ENCODE measurements at places on chromosomes 1 and 21.

- no peak for DNase-seq
These were observed 98.3 kb downstream of the ABCA4 start for GRCh38 chr1:94022471-94023189.

- peak; percentile 42 for DNase-seq
These were observed 26.2 kb downstream of the MPZL1 start for GRCh38 chr1:167747988-167748387.

- no peak for DNase-seq
These were observed 142.2 kb downstream of the LHX8 start for GRCh38 chr1:75276385-75276784.

DNA sequence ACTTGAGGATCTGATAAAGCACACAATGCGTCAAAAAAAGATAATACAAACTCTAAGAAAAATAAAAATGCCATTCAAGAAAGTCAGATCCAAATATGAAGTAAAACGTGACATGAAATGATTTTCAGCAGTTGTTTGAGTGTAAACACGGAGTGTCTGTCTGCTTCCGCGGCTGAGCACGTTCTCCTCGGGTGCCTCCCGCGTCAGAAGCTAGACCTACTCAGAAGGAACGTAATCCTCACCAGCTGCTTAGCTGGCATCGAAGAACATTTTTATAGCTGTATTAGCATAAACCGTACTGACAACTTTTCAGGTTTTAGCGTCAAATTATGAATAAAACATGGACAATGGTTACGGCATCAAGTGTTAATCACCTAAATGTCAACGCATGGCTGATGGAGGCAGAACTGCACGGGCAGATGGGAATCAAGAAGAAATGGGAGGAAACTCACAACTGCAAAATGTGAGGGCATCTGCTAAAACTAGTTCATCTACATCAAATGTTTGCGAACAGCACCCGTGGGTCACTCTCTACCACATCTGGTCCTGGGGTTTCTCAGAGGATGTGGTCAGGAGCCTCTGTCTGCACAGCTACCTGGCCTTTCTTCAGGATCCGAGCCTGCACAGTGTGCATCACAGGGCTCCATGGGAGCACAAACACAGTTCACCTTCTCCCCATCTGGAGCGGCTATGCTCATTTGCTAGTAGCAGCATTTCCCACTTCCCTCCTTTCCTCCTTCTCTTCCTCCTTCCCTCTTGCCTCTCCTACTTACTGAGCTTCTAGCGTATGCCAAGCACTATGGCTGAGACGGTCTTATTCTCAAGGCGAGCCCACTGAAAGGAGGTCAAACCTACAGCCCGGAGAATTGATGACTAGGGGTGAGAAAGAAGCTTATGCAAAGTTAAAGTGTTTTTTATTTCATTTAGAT lies 40.0 kb downstream of the RCAN1 start:
- DNase-seq, result no peak

GRCh38 chr1:227125929-227126545 lies 185.9 kb downstream of the COQ8A start:
- no peak for DNase-seq

GRCh38 chr21:38054334-38054733 lies 138.1 kb upstream of the KCNJ6 start:
- no peak for DNase-seq

- no peak for DNase-seq
These were observed 15.1 kb upstream of the RBM8A start for GRCh38 chr1:145942405-145942804.

DNA sequence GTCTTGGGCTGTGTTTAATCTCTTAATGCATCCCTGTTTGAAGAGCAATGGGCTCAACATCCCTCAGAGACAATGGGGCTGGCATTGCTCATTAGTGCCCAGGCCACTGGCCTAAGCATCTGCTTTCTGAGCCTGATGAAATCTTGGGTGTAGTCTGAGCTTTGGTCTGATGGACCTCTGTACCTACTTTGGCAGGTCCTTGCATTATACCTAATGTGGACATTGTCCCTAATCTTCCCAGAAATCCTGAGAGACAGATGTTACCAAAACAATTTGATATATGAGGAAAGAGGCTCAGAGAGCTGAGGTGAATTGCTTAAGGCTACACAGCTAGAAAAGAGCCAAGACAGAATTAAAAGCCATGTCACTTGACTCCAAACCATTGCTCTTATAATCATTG lies 95.0 kb downstream of the PTPRU start:
- no peak for DNase-seq

- no peak for DNase-seq
These were observed 200.4 kb downstream of the LYPLAL1 start for GRCh38 chr1:219374046-219374566.

DNA sequence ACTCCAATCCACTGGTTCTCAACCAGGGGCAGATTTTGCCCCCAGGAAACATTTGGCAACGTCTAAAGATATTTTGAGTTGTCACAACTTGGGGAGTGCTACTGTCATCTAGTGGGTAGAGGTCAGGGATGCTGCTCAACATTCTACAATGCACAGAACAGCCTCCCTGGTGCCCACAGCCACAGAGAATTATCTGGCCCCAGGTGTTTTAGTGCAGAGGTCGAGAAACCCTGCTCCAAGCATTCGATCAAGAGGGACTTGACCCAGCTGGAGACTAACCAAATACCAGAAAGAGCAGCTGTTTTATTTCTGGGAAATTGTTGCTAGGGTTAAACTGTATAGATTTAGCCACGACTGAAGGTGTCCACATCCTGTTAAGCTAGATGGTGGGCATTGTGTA lies 19.2 kb downstream of the CD247 start:
- peak; percentile 42 for DNase-seq

GRCh38 chr1:60583696-60584095 lies 498.7 kb upstream of the NFIA start:
- no peak for DNase-seq

GRCh38 chr1:48031676-48032075 lies 34.5 kb upstream of the TRABD2B start:
- no peak for DNase-seq

DNA sequence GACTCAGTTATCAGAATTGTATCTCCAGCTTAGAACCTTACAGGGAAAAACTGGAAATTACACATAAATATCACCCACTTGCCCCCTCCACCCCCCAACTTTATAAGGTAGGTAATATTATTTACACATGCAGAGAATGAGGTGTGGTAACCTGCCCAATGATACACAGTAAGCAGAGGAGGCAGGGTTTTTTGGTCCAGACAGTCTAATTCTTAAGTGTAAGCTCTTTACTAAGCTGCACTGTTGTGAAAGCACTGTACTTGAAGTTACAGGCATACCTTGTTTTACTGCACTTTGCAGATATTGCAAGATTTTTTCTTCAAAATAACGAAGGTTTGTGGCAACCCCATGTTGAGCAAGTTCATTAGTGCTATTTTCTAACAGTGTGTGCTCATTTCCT lies 24.8 kb upstream of the MYOCOS start:
- DNase-seq, result no peak

- no peak for DNase-seq
These were observed 221.5 kb downstream of the GRIK1 start for GRCh38 chr21:29718081-29718815.

- no peak for DNase-seq
These were observed 108.1 kb downstream of the MATN1 start for GRCh38 chr1:30615076-30615795.

- no peak for DNase-seq
These were observed 87.1 kb upstream of the TNR start for GRCh38 chr1:175830500-175830899.

- no peak for DNase-seq
These were observed 1.2 kb downstream of the GBP6 start for GRCh38 chr1:89364954-89365550.

GRCh38 chr1:32753532-32754316 lies 51.2 kb upstream of the SYNC start:
- peak; percentile 85 for DNase-seq

- no peak for DNase-seq
These were observed 21.3 kb upstream of the TARBP1 start for GRCh38 chr1:234500269-234500668.

GRCh38 chr1:18956193-18957135 lies at the start of gene IFFO2:
Gene IFFO2, minus strand, starts transcription at chr1:18956676. Its CDS starts 344 bp downstream, at chr1:18956332.
- peak; percentile 90 for DNase-seq

DNA sequence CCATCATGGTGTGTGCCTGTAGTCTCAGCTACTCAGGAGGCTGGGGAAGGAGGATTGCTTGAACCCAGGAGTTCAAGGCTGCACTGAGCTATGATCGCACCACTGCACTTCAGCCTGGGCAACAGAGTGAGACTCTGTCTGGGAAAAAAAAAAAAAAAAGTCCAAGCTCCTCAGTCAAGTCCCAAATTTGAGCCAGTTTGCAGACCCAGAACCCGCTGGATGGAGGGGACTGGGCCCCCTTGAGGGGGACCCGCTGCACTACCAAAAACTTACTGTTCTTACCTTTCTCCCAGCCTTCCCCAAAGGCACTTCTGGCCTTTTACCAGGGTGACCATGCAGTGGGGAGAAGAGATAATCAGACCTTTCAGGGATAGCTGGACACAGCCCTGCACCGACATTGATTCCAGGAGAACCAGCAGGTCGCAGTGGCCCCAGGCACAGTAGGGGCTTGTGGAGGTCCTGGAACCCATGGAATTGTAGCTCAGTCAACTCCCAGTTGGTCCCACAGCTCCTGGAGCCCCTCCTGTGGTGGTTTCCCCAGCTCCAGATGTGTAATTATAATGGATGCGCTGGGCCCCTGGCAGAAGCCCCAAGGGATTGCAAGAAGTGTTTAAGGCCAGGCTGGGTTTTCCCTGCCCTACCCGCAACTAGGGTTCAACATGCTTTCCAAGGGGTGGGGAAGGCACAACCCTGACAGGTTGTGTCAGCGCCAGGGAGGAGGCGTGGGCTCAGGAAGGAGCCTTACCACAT lies 4.1 kb upstream of the WNT9A start:
- no peak for DNase-seq

DNA sequence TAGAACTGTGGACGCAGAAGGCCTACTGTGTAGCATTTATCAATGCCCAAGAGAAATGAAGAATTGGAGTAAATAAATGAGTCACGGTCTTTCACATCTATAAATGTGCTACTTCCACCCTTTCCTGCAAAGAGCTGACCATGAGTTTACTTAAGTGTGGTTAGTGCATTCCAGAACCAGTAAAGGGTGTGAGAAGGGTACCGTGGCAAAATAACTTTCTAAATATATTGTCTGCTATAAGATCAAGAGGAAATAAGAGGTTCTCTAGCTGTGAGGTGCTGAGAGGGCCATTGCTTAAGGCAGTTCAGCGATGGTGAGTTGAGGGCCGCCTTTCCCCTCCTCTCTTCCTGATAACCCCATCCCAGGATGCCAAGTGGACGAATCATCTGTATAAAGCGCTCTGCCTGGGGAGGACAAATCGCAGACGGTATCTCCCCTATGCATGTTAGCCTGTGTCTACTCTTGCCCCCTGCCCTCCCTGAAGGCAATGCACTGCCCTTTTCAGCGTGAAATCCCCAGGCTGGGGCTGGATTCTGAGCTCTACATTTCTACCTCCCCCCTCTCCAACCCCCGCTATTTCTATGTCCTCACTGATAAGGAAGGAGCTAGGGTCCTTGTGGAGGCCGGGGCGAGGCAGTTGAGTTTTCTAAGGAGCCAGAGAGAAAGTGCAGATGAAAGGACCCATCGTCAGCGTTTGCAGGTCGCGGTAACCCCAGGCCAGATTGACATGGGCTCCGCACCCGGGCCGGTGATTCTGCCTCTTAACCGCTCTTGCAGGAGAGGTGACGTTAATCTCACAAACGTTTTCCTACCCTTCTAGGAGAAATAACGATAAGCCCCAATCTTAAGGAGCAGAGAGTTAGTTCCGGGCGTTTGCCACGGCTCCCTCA lies 1.5 kb upstream of the NCAM2 start:
- DNase-seq, result no peak

GRCh38 chr1:174982971-174983689 lies 16.6 kb upstream of the CACYBP start:
- peak; percentile 84 for DNase-seq

- no peak for DNase-seq
These were observed 689 bp upstream of the ZNF644 start for GRCh38 chr1:91022518-91022929.

- DNase-seq, result no peak
These were observed 69.5 kb downstream of the MAN1C1 start for GRCh38 chr1:25685938-25686665.

GRCh38 chr1:110713221-110713620 lies 38.5 kb upstream of the KCNA3 start:
- DNase-seq, result no peak

GRCh38 chr1:186142159-186142558 lies 232.9 kb downstream of the TPR start:
- no peak for DNase-seq

DNA sequence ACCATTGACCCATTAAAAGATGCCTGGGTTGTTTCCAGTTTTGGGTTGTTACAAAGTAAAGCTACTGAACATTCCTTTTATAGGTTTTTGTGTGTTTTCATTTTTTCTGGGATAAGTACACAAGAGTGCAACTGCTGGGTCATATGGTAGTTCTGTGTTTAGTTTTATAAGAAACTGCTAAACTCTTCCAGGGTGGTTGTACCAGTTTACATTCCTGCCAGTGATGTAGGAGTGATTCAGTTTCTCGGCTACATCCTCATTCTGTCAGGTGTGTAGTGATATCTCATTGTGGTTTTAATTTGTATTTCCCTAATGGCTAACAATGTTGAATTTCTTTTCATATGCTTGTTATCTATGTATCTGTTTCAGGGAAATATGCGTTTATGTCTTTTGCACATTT lies 58.5 kb upstream of the DNAJC6 start:
- DNase-seq, result no peak

DNA sequence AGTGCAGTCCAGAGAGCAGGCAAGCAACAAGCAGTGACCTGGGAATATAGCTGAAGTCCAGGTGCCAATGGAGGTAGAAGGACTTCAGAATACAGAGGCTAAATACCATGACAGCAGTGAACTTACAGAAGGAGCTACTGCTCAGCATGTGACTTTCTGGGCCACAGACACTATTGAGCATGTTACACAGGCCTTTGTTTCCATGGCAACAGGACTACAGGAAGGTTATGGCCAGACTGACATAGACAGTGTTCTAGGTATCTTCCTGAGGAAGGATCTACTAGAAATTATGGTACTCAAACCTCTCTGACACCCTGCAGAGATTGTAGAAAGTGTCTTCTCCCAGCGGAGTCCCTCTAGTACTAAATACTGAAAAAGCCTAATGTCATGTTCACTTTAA lies 11.0 kb downstream of the OR2M5 start:
- DNase-seq, result peak; percentile 3

DNA sequence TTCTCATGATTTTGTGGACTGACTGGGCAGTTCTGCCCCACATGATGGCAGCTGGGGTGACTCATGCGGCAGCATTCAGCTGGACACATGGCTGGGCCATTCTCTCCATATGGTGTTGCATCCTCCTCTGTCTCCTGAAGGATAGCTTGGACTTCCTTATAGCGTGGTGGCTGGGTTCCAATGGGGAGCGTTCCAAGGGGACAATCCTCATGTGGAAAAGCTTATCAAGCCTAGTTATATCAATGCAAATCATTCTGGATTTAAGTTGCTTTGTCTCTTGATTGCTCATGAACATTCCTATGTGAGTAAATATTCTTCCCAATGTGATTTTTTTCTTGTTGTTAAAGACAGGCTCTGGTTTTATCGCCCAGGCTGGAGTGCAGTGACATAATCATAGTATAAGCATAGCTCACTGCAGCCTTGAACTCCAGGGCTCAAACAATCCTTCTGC lies 13.2 kb upstream of the SLC2A1 start:
- no peak for DNase-seq

- no peak for DNase-seq
These were observed 11.7 kb upstream of the IGSF3 start for GRCh38 chr1:116679091-116679827.

GRCh38 chr21:43280949-43281633 lies 112.3 kb downstream of the CRYAA start:
- peak; percentile 24 for DNase-seq

All from NAMALWA (cell line).